ENCODE measurements at places on chromosomes 16 and 17. TPM values are rescaled to one million over a fixed set of nuclear protein-coding genes. Genes with fewer than 3 reads are reported as not detected.

- DNase-seq = no peak
These were observed 66.9 kb downstream of the COPRS start for GRCh38 chr17:31792007-31792585.

GRCh38 chr16:66741169-66741900 is 10.1 kb downstream of the DYNC1LI2 start:
- peak; percentile 56 for DNase-seq

- DNase-seq = peak; percentile 23
These were observed 761 bp downstream of the GAN start for GRCh38 chr16:81315271-81316175.

- no peak for DNase-seq
These were observed 56.2 kb downstream of the TK2 start for GRCh38 chr16:66493490-66494401.

GRCh38 chr17:51120357-51120738 is 320 bp downstream of the SPAG9 start:
- peak; percentile 60 for DNase-seq

DNA sequence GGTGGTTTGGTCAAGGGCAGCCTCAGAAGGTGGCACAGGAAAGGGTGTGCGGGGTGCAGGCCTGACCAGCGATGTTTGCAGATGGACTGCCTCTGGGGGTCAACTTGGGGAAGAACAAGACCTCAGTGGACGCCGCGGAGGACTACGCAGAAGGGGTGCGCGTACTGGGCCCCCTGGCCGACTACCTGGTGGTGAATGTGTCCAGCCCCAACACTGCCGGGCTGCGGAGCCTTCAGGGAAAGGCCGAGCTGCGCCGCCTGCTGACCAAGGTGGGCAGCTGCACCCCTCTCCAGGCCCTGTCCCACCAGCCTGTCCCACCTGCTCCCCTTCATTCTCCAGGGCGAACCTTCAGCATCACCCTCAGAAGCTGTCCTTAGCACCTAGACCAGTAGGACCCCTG is 12.5 kb downstream of the DHODH start:
- DNase-seq = no peak

GRCh38 chr16:82176204-82176603 is 6.2 kb upstream of the MPHOSPH6 start:
- DNase-seq = no peak

- no peak for DNase-seq
These were observed 15.3 kb downstream of the NLK start for GRCh38 chr17:28057731-28058246.

DNA sequence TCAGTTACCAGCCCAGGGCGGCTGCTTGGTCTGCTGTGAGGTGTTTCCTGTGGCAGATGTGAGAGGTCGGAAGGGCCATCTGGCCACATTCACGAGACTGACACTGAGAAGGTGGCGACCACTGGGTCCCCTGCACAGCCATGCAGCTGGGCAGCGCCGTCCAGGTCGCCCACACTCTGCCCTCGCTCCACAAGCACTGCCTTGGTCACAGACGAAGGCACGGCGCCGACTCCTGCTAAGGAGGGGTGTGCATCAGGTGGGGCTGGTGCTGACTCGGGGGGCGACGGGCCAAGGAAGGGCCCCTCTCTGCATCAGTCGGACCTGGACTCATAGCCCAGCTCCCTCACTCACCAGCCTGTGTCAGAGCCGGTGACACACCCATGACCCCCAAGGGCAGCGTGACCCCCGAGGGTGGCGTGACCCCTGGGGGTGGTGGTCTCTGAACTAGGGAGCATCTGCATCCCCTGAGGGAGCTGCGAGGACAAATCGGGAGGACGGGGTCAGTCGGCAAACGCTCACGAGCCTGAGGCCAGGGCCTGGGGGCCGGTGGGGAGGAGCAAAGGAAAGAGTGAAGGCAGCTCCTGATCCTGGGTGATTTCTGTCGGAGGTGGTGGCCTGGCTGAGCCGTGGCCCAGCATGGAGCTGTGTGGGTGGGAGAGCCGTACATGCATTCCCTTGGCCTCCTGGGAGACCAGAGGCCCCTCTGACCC is 30.4 kb downstream of the NME3 start:
- no peak for DNase-seq

DNA sequence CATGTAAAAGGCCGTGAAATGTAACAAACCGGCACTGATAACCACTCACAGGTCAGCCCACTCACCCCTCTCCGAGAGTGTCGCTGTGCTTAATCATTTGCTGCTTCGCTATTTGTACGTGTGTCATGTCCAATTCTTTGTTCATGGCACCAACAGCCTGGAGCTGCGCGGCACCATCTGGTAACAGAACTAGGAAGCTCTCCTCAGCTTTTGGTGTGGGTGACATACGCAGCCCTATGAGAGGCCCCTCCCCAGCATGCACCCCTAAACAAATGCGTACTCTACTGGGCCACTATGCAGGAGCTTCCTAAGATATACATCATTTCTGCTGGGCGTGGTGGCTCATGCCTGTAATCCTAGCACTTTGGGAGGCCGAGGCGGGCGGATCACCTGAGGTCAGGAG is 2.3 kb upstream of the PECAM1 start:
- DNase-seq = no peak

- DNase-seq = peak; percentile 90
These were observed at the start of gene FBXO47 for GRCh38 chr17:38967290-38967738. Gene FBXO47 (minus strand): TSS chr17:38967403. CDS start chr17:38963025, 4,378 bp downstream.

DNA sequence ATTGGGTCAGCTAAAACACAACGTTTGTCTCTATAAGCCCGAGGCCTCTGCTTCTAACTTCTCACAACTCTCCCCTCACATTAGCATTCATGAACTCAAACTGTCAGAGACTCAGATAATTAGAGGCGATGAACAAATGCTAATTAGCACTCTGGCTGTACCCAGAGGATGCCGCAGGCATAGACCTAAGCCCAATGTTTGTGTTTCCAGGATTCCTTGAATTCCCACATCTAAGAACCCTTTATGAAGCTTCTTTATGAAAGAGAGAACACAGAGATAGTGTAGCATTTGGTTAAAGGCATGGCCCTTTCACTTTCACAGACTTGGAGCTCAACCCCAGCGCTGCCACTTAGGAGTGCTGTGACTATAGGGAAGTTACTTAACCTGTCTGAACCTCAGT is 512.2 kb downstream of the GRIN2A start:
- no peak for DNase-seq

- DNase-seq = no peak
These were observed 10.5 kb upstream of the RAI1 start for GRCh38 chr17:17670701-17671305.

GRCh38 chr16:87457709-87458423 is 35.0 kb downstream of the ZCCHC14 start:
- DNase-seq = no peak

DNA sequence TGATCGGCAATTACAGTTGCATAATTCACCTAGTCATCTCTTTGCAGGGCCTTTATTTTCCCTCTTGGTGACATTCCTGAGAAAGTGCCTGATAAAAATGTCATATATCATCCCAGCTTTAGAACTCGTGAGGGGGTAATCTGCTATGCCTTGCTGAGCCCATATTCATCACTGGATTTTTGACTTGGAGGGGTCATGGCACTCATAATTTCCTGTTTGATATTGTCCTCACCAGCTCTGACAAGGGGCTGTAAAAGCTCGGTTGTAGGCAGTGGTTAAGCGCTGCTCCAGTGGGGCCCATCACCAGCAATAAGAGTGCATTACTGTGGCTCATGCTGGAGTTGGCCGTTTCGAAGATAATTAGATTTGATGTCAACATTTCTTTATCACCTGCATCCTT is 227.3 kb downstream of the IRX3 start:
- DNase-seq = no peak

DNA sequence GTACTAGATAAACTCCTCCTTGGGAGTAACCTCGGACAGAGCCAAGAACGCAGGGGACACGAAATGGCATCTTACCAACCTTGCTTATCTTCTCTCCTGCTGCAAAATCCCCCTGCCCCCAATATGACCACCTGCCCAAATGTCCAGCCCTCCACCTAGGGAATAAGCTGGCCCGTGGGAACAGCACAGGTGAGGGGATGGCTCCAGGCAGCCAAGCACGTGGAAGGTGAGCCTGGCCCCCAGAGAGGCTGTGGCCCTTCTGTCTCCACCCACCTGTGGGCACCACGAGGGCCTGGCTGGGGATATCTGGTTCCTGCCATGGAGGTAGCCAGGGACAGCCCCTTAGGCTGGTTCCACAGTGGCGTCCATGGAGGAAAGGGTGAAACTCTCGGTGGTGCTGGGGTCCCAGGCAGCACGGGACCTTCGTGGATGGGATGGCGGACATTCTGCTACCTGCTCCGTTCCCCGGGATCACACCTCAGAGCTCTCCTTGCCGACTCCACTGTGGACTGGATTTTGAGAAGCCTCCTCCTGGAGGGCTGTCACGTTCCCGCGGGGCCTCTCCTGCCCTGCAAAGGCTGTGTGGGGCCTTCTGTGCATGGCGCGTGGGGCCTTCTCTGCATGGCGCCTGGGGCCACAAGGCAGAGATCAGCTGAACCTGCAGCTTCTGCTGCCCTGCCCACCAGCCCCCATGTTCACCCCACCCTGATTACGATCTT is 388.5 kb upstream of the TNRC6C start:
- DNase-seq = no peak

DNA sequence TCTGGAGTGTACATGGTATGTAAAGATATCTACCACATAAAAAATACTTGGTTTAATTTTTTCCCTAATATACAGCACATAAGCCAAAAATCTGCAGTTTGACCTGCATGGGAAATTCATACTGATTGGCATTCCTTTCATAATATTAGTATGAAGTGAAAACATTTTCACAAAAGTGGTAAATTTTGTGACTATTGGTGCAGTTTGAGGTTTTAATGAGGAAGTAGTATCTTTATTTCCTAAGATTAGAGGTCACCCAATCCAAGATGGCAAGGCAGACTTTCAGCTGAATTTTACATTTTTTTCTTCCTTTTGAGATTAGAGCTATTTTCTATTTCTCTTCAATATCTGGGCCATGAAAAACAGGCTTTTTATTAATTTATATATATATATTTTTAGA is 21.2 kb downstream of the METTL9 start:
- no peak for DNase-seq

DNA sequence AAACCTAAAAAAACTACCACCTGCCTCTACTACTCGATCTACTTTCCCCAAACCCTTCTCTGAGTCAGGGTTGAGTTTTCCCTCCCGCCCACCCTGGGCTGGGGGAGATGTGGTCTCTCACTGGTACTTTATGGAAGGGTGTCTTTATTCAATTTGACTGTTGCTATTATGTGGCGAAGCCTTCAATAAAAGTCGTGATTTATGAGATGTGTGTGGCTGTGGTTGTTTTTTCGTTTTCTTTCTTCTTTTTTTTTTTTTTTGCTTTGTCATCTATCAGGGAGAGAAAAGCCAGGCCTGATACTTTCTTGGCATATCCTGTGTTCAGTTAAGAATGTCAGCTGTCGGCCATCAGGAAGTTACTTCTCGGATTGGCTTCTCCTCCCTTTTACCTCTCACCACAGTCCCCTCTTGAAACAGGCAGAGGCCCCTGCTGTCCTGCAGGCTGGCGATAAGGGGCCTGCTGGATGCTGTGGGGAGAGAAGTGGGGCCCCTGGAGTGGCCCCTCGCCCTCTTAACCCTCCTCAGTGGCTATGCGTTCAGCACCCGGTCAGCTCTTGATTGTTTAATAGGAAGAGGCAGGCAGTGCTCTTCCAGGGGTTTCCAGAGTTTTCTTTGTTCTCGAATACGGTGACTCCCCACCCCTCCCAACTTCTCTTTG is 123.0 kb downstream of the MSI2 start:
- no peak for DNase-seq

DNA sequence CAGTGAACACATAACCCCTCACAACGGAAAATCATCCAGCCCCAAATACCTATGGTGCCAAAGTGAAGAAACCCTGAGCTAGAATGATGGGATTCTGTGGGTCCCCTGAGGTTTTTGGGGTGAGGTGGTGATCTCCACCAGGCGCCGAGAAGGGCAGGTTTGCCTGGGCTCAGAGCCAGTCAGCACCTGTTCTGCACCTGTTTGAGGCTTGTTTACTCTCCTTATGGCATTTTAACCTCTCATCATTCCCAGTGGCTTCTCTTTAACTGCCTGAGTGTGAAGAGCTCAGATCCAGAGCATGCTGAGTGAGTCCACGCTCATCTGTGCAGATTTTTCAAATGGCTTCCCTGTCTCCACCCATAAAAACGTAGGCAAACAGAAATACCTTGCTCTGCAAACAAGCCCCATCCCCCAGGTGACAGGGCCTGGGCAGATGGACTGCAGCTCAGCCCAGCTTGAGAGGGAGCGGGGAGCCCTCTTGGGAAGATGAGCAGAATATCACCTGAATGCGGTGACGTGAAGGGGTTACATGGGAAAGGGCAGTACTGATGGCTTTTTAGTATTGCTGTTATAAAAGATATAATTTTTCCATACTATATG is 40.1 kb upstream of the CLEC19A start:
- no peak for DNase-seq

KRT20 gene
- 1.00 TPM for polyA plus RNA-seq

TUBG2 gene
- polyA plus RNA-seq = 28.1 TPM

CTRB1 gene
- not detected for polyA plus RNA-seq

USP7 gene
- polyA plus RNA-seq = 124 TPM
